ENCODE measurements at places on chromosomes 1 and 21.

DNA sequence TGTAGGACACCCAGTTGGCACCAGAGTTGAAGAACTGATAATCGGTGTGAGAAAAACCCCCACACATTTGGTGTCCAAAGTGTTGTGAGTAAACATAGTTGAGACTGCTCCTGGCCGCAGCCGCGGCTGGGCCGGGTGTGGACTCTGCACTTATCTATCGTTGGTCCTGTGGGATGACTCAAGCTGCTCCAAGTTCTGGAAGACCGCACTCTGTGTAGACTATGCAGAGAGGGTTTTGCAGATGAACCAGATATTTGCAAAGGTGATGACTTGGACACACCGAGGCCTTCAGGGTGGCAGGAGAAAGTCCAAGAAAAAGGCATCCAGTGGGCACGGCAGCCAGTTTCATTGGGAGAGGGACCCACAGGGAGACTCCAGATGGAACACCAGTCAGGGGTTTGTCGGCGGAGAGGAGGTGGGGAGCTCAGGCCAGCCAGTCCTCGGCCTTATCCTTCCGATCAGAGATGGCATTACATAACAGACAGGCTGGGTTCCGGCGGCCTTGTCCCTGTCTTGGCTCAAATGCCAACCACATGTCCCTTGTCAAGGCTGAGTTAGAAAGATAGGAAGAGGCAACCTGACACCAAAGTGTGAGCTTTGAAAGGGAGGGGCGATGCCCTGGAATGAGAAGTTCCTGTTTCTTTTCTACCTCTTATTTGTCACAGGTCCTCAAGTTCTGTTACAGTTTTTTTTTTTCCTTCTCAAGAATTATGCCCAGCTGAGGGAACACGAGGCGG is 21.1 kb downstream of the C2CD2 start:
- DNase-seq, result peak; percentile 48

DNA sequence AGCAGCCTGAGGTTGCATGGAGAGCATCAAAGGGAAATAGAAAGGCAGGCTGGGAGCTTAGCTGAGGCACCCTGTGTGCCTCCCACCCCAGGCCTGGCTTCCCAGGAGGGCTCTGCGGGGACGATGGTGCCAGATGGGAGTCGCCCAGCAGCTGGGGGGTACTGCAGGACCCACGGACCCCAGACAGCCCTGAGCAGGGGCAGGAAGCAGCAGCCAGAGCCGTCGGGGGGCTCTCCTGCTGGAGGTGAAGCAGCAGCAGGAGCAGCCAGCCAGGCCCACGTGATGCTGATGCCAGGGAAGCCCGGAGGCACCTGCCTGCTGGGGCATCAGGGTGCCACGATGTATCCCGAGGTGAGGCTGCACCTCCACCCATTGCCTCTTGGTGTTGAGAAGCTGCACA is 20.4 kb downstream of the RAP1GAP start:
- no peak for DNase-seq

DNA sequence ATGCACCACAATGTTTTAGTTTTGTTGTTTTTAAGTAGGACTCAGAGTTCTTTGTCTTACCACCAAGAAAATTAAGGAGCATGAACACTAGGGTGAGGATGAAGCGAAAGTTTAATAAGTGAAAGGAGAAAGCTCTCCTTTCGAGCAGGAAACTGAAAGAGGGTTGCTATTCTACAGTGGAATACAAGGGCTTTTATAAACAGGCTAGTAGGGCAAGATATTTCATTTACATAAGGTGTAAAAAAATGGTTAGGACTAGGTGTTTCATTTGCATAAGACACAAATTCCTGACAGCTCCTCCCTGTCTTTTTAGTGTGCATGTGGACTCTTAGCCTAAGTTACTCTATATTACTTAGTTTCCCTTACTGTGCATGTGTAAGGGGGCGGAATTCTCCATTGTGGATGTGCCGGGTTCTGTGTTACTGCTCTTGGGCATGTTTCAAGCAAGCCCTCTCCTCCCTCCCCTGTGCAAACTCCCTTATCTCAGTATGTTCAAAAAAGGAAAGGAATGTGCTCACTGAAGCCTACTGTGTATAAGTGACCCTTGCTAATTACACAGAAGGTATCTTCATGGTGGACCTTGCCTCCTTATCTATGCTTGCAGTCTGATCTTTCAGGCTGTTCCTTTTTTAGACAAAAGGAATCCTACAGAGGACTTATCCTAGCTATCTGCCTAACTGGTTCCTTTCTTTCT is 7.3 kb downstream of the TSHB start:
- DNase-seq, result no peak

GRCh38 chr1:184616504-184616903 is 138.2 kb downstream of the EDEM3 start:
- DNase-seq, result no peak

GRCh38 chr21:42289926-42290325 is 25.3 kb downstream of the TFF3 start:
- DNase-seq, result peak; percentile 71

DNA sequence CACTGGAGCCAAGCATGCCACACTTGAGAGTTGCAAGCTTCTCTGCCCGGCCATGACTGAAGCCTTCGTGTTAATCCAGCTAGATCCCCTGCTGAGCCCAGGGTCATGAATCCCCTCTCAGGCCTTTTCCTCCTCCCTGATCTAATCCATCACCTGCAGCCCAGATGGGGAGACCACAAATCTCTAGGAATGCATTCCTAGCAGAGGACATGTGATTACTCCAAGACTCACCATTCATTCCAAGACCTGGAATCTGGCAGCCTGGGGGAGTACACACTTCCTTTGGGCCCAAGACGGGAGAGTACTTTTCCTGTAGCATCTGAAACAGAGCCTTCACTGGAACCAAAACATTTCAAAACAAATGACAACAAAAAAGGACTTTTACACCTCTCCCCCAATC is 269.3 kb upstream of the NFIA start:
- no peak for DNase-seq

DNA sequence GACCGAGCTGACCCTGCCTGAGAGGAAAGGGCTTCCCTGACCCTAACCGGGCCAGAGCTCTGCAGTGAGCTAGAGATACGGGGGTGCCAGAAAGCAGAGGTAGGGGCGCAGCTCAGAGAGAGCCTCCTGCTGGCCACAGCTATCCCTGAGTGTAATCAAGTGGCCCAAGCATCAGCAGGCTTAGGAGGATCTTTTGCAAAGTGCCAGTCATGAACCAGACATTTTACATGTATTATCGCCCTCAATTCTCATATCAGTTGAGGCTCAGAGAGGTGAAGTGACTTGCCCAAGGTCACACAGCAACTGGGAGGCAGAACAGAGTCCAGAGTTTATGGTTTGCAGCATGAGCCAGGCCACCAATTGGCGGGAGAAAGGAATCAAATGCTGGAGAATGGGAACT is 7.0 kb upstream of the ID3 start:
- no peak for DNase-seq

GRCh38 chr1:156622581-156623297 is 3.5 kb downstream of the HAPLN2 start:
- no peak for DNase-seq

- no peak for DNase-seq
Measured at GRCh38 chr1:225299624-225300023, 128.2 kb downstream of the LBR start.

- no peak for DNase-seq
Measured at GRCh38 chr1:112800289-112800688, 85.2 kb upstream of the PPM1J start.

DNA sequence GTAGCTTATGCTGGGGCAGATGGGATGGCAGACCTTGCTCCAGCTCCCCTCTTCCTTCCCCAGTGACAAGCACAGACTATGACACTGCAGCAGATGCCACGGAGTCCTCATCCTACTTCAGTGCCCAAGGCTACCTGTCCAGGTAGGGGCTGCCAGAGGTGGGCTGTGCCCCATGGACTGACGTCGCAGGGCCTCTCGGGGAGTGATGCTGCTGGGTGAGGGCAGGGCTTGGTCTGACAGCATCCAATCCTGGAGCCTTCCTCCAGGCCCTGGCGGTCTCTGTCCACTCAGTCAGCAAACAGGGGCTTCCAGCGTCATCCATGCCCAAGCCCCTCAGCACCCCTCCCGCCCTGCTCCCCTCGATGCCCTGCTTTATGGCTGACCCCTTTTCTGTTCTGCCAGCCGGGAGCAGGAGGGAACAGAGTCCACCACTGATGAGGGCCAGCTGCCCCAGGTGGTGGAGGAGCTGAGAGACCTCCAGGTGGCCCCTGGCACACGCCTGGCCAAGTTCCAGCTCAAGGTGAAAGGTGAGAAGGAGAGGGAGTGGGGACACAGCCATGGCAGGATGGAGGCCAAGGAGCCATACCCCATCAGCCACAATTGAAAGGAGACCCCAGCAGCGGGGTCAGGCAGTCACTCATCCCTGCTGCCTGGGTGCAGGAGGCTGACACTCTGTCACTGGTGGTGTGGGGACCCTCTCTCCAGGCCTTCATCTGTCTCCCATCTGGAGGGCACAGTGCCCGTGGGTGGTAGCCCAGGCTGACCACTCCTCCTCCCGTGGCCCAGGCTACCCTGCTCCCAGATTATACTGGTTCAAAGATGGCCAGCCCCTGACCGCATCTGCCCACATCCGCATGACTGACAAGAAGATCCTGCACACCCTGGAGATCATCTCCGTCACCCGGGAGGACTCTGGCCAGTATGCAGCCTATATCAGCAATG is 73.6 kb downstream of the TRIM11 start:
- DNase-seq, result no peak

GRCh38 chr1:66374561-66375111 is 159.3 kb upstream of the SGIP1 start:
- no peak for DNase-seq

GRCh38 chr1:9848022-9848421 is 24.3 kb upstream of the CLSTN1 start:
- DNase-seq, result no peak

DNA sequence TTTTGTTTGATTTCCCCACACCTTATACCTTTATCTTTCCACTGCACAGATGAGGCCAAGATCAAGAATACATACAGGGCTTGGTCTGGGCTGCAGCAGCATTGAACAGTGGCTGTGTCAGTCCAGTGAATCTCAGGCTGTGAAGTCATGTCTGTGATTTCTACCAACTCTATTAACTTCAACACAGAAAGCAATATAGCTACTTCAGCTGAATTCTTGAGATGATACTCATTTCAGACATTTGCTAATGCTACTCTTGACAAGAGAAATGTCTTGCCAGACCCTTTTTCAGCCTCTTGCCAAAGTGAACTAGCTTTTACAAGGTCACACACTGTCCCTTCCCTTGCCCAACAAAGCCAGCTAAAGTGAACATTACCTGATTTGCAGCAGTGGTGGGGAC is 25.1 kb upstream of the HSD3B1 start:
- DNase-seq, result no peak

DNA sequence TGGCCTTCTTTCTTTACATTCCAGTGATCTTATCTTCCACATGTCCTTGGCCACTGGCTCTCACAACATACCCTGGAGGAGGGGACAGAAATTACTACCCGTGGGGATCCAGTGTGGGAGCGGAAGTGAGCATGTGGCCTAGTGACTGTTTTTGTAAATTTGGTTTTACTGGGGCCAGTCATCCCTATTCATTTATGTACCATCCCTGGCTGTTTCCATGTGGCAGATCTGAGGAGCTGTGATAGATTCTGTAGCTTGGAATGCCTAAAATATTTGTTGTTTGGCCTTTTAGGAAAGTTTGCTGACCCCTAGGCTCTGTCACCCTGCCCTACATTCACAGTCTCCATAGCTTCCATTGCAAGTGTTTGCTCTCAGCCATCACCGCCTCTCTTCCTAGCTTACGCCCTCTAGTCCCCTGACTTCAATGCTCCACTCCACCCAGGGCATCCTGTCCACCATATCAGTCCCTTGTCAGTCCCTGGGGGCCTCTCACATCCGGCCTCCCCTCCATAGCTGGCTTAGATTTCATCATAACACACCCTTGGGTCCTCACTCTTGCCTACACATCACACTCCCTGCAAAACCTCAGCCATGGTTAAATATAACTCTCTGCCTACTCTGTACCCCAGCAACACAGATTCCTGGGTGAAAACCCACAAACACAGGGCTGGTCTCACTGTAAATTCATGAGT is 25.8 kb downstream of the DHCR24 start:
- DNase-seq, result no peak

- no peak for DNase-seq
Measured at GRCh38 chr1:43835082-43836021, 98.2 kb upstream of the ARTN start.

DNA sequence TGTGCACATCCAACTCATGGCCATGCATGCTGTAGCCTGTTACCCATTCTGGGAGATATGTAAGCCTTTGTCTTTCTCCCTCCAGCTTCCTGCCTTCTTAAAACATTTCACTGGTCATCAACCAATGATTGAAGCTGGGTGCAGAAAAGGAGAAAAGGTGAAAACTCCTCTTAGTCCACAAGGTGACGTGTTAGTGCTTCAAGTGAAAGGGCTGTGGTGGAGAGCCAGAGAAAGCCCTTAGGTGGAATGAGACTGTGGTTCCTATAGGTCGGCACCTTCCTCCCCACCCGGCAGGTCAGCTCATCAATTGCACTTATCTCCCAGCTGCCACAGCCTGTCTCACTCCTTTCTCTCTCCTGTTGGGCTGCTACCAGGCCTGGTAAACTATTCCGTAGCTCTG is 30.4 kb downstream of the ERG start:
- DNase-seq, result no peak

DNA sequence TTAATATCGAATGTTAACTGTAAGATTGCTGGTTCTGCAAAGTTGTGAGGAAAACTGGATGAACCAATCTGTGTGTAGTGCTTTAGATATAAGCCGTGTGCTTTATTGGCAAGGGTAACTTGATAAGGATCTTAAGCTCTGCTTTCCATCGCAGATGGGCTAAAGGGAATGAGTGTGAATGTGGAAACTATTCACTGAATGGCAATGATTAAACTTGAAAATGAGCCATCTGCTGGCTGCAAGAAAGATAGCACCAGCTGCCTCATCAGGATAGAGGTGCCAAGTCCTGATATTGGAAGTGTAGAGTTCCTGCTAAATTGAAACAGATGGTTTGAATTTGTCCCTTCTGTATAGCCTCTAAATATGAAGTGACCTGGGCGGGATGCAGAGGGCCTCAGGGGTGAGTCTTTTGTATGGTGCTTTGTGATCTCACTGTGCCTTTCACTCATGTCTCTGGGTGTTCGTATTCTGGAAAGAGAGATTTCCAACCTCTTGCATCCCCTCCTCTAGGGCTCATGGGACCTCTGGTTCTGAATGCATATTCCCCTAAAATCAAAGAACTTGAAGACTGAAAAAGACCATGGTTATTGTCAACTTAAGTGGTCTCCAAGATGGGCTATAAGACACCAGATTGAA is 9.2 kb downstream of the FCRL3 start:
- DNase-seq, result no peak

GRCh38 chr1:166836733-166837132 is 2.5 kb upstream of the POGK start:
- DNase-seq, result no peak

GRCh38 chr1:111506561-111506960 is 3.1 kb upstream of the ADORA3 start:
- no peak for DNase-seq
